ENCODE measurements at places on chromosomes 5 and 9.

- no peak for DNase-seq
Measured at GRCh38 chr9:11257992-11258391, 645.2 kb upstream of the PTPRD start.

DNA sequence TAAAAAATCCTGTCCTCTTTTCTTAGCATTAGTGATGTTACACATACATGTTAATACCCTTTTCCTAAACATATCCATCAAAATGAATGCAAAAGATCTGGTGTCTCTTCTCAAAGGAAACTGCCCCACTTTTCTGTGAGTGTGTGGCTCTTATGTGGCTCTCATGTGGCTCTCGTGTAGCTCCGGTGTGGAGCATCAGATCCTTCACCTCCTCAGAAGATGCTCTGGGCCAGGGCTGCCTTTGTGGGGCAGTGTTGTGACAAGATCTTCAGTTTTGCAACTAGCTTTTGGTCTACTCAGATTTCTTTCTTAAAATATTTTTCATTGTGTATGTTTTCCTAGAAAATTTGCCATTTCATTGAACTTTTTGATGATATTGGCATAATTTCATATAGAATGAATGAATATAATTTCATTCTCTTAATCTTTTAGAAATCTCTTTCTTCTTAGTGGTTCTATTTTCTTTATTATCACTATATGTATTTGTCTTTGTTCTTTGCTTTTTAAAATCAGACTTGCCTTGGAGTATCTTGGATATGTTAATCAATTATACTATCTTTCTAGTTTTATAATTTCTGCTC lies 19.4 kb downstream of the GARNL3 start:
- peak; percentile 8 for DNase-seq

GRCh38 chr5:89972901-89973300 lies 436.7 kb downstream of the CETN3 start:
- no peak for DNase-seq

- peak; percentile 93 for DNase-seq
Measured at GRCh38 chr5:115419846-115420585, 123.6 kb upstream of the CCDC112 start.

- peak; percentile 83 for DNase-seq
Measured at GRCh38 chr5:72951671-72952468, 4.0 kb upstream of the FCHO2 start.

- no peak for DNase-seq
Measured at GRCh38 chr5:126878085-126878484, 101.1 kb downstream of the LMNB1 start.

- peak; percentile 4 for DNase-seq
Measured at GRCh38 chr9:80410106-80410505, 838.3 kb downstream of the TLE4 start.

DNA sequence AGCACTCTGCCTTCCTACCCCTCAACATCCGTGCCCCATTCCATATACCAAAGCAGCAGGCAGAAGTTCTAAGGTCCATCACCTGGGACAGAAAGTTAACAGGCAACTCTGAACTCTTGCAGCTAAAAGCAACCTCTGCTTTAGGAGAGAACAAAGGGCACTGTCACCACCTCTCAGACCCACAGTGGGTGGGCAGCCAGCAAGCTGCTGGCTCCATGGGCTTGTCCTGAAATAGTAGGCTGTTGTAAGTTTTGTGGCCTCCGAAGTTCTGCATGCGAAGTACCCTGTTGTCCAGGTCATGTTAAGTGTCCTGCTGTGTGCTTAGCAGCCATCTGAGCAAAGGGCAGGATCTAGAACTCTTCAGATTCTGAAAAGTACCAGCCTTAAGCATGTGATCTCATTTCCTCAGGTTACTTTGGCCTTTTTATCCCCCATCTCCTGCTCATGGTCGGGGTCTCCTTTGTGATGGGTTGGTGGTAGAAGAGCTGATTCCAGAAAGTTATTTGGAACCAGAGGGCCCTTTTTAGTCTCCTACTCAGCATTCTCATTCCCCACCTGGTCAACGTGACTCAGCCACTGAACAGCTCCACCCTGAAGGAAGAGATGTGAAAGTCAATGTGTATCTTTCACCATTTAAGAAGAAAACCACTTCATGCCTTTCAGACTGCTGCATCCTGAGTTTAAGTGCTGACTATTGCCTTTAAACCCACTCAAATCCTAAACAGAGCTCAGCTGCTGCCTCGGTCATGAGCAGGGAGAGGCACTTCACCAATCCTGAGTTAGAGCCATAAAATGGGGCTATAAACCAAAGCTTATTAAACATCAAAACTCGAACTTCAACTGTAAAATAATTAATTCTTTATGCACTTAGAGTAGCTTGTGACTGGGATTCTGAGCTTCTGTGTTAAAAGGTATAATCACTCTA lies 121.4 kb downstream of the DPYSL3 start:
- DNase-seq: no peak

- DNase-seq: no peak
Measured at GRCh38 chr9:126000256-126000655, 253.1 kb downstream of the PBX3 start.

GRCh38 chr5:127586811-127587210 lies 62.1 kb upstream of the CTXN3 start:
- DNase-seq: no peak

DNA sequence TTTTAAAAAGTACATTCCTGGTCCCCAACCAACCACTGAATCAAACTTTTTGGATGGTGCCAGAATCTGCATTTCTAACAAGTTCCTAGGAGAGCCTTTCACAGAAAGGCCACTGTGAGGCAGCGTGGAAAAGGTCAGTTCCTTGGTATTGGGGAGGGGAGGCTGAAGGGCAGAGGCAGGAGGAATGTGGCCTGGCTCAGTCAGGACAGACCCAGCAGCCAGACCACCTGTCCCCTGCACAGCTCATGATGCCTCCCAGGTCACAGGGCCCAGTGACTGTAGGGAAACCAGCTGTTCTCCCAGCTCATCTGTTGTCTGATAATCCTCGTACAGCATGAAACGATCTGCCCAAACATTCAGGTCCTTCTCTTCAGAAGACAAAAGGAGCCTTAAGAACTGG lies 132.9 kb downstream of the LHFPL2 start:
- no peak for DNase-seq

- no peak for DNase-seq
Measured at GRCh38 chr5:159893040-159893695, 23.1 kb upstream of the ADRA1B start.

- no peak for DNase-seq
Measured at GRCh38 chr9:124440786-124441185, 9.5 kb upstream of the ADGRD2 start.

GRCh38 chr5:128673000-128673399 lies 135.0 kb upstream of the FBN2 start:
- DNase-seq: no peak

DNA sequence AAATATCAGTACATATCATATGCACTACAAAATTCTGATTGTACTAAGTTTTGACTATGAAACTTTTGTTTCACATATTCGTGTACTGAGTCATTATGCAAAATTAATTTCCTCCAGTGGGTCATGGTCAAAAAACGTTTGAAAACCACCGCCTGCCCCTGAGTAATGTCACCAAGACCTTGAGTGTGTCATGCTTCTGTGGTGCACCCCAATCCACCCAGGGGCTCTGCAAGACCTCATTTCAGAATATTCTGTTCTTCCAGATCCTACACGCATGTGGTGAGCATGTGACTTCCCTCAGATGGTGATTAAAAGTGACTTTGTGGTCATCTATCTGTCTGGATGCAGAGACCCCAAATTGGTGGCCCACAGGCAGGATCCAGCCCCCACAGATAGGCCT lies 31.0 kb downstream of the ABLIM3 start:
- peak; percentile 95 for DNase-seq

DNA sequence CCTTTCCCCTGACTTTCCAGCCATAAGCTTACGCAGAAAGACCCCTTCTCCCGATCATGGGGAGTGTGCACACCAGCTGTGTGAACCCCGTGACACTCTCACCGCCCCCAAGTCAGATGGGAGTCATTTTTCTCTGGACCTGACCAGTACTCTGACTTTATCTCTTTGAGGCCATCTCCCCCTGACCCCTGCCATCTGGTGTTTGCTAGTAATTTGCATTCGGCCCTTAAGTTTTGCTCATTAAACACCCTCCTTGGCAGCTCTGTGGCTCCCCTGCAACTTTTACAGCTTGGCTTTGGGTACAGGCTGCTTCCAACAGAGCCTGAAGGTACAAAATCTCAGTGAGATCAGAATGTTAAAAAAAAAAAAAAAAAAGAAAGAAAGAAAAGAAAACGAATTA lies 43.9 kb downstream of the PDZD2 start:
- no peak for DNase-seq

DNA sequence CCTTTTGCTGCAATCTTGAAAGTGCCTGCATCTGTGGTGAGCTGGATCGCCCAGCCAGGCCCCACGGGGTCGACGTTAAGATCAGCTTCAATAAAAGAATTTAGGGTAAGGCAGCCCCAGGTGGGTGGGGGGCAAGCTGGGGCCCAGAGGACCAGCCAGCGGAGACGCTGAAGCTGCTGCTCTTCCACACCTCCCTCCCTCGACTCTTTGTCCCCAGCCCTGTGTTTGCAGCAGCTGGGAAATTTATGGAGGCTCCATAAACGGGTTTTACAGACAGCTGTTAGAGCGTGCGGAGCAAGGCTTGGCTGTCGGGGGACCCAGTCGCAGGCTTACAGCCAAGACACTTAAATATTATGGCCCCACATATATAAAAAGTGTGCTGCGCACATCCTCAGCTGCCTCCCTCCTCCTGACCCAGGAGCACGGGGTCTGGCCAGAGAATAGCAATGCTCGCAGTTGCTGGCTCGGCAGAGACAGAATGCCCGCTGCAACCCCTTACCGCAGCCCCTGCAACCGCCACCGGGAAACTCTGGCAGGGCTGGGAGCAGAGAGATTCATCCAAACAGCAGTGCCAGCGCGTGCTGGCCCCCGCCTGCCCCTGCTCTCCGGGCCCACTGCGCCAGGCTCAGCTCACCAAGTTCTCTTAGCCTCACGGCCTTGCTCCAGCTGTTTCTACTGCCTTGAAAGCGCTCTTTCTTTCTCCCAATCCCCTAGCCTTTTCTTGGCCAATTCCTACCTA lies 28.4 kb upstream of the MVB12B start:
- DNase-seq: no peak

GRCh38 chr5:77906806-77907205 lies 130.7 kb upstream of the TBCA start:
- DNase-seq: peak; percentile 38

DNA sequence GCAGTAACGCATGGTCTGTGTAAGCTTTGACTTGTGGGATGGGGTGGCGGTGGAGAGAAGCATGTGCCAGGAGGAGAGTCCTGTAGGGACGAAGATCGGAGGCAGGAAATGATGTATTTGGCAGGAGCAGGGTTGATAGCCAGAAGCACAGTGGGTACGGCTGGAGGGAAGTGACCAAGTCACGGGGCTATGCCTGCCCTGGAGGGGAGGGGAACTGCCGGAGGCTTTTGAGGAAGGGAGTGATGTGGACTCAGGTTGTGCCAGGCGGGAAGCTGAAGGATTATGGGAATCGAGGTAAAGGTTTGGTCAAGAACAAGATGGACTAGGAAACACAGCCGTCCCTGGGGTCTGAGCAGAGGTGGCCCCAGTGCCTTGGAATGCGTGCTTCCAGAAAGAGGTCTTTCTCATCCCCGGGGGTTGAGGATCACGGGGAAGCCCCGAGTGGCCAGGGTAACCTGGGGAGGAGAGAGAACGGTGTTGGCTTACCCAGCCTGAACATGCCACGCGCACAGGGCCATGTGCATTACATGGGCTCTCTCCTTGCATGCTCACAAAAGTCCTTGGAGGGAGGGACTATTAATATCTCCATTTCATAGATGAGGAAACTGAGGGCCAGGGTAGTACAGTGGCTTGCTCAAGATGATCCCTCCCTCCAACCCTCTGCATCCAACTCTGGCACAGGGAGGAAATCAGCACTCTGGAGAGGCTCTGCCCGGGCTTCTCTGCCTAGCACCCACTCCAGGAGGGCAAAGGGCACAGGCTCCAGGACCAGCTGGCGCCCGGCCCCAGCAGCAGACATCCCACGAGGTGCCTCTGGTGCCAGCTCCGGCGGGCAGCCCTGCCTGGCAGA lies 253.8 kb downstream of the PBX3 start:
- peak; percentile 11 for DNase-seq

- DNase-seq: no peak
Measured at GRCh38 chr9:90124961-90125360, 517.7 kb downstream of the DIRAS2 start.

- no peak for DNase-seq
Measured at GRCh38 chr9:99878651-99879050, 27.8 kb upstream of the STX17 start.

DNA sequence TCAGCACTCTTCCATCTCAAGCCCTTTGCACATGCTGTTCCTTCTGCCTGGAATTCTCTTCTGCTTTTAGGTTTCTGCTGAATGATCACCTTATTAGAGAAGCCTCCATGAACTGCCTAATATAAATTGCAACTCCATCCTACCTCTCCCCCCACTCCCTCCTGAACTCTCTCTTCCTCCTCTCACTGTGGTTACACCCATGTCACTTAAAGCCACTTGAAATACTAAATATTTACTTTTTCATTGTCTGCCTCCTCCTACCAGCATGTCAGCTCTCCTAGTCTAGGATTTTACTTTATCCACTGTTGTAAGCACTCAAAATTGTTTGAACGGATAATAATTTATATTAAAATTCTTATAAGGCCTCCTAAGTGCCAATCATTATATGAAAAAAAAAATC lies 43.8 kb downstream of the ACTL7B start:
- DNase-seq: no peak

DNA sequence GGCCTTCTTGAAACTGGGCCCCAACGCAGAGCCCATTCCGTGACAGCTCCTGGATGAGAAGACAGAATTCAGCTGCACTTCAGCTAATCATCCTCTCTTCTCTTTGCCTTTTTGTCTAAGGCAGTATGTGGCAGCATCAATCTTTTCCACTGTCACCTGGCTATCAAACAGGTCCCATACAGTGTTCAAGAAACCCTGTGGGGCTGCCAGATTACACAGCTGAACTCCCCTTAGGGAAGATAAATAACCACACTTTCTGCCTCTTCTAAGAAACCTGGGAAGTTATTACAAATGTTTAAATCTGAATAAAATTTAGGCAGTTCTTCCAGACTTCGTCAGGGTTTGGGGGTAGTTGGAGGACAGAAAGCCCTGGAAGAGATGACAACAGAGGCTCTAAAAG lies 61.0 kb downstream of the SPEF2 start:
- DNase-seq: no peak

DNA sequence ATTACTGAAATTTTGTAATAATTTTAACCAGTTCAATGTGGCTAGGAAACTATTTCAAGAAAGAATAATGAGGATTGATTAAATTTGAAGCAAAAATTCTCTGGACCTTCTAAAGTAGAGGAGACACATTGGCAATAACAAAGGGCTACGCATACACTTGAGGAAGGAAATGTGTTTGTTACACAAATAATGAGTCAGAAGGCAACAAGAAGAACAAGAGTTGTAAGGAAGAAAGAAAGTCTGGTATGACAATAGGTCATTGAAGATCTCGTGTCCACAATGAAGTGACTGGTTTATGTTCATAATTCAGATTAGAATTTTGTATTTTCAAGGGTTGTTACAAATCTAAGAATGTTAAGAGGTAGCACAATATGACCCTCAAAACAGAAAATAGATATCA lies 25.8 kb downstream of the ST8SIA4 start:
- DNase-seq: no peak

GRCh38 chr9:70778568-70778967 lies 342.9 kb downstream of the TRPM3 start:
- no peak for DNase-seq
